Thyroid gland (tissue), 4 donors: ENCODE measurements at places on chromosomes 6 and 20. TPM values are rescaled to one million over a fixed set of nuclear protein-coding genes. Genes with fewer than 3 reads are reported as not detected.

- H3K27ac ChIP-seq: peak overlapping the region; percentile 19
- no peaks in the 10 kb centered on the region for H3K27me3 ChIP-seq
- peak; percentile 45 for DNase-seq
- H3K36me3 ChIP-seq: no peaks in the 10 kb centered on the region
- H3K4me1 ChIP-seq: peaks cover 14% of the 10 kb centered on the region
- H3K4me3 ChIP-seq: no peak overlapping the region
These were observed 102.3 kb downstream of the ARHGAP18 start for GRCh38 chr6:129607581-129608186.

DNA sequence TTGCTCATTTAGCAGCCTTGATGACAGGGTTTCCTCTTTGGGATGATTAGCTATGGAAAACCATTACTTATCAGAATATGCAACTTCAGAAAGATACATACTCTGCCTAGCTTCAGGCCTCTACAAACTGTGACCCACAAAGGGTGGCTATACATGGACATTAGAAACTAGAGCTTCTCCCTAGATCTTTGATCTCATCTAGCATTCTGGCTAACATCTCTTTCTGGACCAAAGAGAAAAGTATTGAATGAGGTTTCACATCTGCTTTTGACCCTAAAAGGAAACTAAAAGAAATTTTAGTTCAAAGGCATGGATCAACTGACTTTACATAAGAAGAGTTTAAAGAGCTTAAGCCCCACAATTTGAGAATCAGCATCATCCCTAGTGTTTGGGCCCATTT lies 12.4 kb upstream of the HMGN3 start:
- no peak overlapping the region for H3K4me3 ChIP-seq
- no peak overlapping the region for H3K27ac ChIP-seq
- no peaks in the 10 kb centered on the region for H3K4me1 ChIP-seq
- DNase-seq: no peak
- no peaks in the 10 kb centered on the region for H3K36me3 ChIP-seq
- H3K27me3 ChIP-seq: no peaks in the 10 kb centered on the region

The KPNA5 gene
- 24.7 TPM for total RNA-seq

GRCh38 chr20:33658929-33659328 lies 3.2 kb upstream of the C20orf144 start:
- peaks cover 12% of the 10 kb centered on the region for H3K36me3 ChIP-seq
- H3K4me1 ChIP-seq: peaks cover 4% of the 10 kb centered on the region
- DNase-seq: no peak
- no peaks in the 10 kb centered on the region for H3K27me3 ChIP-seq
- no peak overlapping the region for H3K27ac ChIP-seq

- no peaks in the 10 kb centered on the region for H3K36me3 ChIP-seq
- no peaks in the 10 kb centered on the region for H3K4me1 ChIP-seq
- H3K27ac ChIP-seq: no peak overlapping the region
- H3K4me3 ChIP-seq: no peak overlapping the region
- no peak for DNase-seq
These were observed 32.4 kb downstream of the MDGA1 start for GRCh38 chr6:37665304-37665703.

- no peak overlapping the region for H3K27ac ChIP-seq
- H3K36me3 ChIP-seq: no peaks in the 10 kb centered on the region
- H3K27me3 ChIP-seq: no peaks in the 10 kb centered on the region
- no peak for DNase-seq
- H3K4me3 ChIP-seq: no peak overlapping the region
- H3K4me1 ChIP-seq: no peaks in the 10 kb centered on the region
These were observed 110.8 kb downstream of the ERMARD start for GRCh38 chr6:169862043-169862891.

The ERVFRD-1 gene
- not detected for total RNA-seq

DNA sequence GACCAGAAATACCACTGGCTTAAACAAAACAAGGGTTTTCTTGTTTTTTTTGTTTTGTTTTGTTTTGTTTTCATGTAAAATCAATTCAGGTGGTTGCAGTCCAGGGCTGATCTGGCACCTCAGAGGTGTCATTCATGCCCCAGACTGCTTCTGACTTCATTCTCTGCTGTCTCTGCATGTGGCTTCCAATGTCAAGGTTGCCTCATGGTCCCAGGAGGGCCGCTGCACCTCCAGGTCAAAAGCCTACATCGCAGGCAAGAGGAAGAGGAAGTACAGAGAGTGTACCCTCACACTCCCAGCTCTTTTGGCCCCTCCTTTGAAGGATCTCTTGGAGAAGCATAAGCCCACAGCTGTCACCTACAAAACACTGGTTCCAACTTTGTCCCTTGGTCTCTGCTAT lies 1.4 kb upstream of the BTN3A1 start:
- DNase-seq: no peak
- H3K4me3 ChIP-seq: no peak overlapping the region
- H3K27me3 ChIP-seq: no peaks in the 10 kb centered on the region
- H3K4me1 ChIP-seq: peaks cover 11% of the 10 kb centered on the region

GRCh38 chr20:19649041-19649440 lies 109.0 kb upstream of the RIN2 start:
- no peak for DNase-seq
- no peak overlapping the region for H3K27ac ChIP-seq
- no peaks in the 10 kb centered on the region for H3K27me3 ChIP-seq
- no peaks in the 10 kb centered on the region for H3K36me3 ChIP-seq

DNA sequence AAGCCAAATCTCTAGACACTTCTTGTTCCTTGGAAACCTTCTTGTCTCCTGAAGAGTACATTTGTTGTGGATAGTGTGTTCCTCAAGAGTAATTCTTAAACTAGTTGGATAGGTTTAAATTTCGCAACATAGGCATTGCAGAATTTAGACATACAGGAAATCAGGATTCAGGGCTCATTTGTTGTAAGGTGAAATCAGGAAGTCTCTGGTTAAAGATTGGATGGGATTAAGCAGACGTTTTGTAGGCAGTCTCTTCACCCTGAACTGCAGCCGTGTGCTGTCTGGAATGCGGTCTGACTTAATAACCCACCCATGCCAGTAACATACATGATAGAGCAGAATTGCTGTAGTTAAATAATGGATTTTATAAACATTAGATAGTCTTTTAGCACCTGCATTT lies 21.7 kb downstream of the HIVEP1 start:
- H3K27ac ChIP-seq: no peak overlapping the region
- H3K4me1 ChIP-seq: peaks cover 13% of the 10 kb centered on the region
- no peak for DNase-seq
- no peaks in the 10 kb centered on the region for H3K27me3 ChIP-seq
- no peak overlapping the region for H3K4me3 ChIP-seq

DNA sequence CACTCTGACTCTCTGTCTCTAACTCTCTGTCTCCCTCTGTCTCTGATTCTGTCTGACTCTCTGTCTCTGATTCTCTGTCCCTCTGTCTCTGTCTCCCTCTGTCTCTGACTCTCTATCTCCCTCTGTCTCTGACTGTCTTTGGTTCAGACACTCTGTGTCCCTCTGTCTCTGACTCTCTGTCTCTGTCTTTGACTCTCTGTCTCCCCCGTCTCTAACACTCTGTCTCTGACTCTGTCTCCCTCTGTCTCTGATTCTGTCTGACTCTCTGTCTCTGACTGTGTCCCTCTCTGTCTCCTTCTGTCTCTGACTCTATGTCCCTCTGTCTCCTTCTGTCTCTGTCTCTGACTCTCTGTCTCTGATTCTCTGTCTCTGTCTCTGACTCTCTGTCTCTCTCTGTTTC lies 21.7 kb upstream of the NOL4L start:
- DNase-seq: no peak
- H3K4me3 ChIP-seq: no peak overlapping the region
- H3K27me3 ChIP-seq: no peaks in the 10 kb centered on the region
- no peaks in the 10 kb centered on the region for H3K4me1 ChIP-seq
- H3K27ac ChIP-seq: no peak overlapping the region

The IRAK1BP1 gene
- 13.5 TPM for total RNA-seq

DNA sequence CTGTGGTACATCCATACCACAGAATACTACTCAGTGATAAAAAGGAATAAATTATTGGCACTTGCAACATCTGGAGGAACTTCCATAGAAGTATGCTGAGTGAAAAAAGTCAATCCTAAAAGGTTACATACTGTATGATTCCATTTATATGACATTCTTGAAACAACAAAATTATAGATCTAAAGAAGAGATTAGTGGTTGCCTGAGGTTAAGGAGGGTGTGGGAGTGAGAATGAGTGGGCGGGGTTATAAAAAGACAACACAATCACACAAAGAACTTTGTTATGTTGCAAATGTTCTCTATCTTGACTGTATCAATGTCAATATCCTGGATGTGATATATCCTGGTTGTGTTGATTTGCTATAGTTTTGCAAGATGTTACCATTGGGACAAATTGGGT lies 21.2 kb downstream of the SNRPB start:
- H3K27ac ChIP-seq: no peak overlapping the region
- H3K27me3 ChIP-seq: no peaks in the 10 kb centered on the region
- H3K36me3 ChIP-seq: no peaks in the 10 kb centered on the region
- H3K4me3 ChIP-seq: no peak overlapping the region

- no peaks in the 10 kb centered on the region for H3K36me3 ChIP-seq
- peaks cover 62% of the 10 kb centered on the region for H3K4me1 ChIP-seq
- DNase-seq: peak; percentile 33
These were observed 23.7 kb downstream of the ADGRF5 start for GRCh38 chr6:46898006-46898405.

- no peak for DNase-seq
- peaks cover 44% of the 10 kb centered on the region for H3K4me1 ChIP-seq
- H3K36me3 ChIP-seq: no peaks in the 10 kb centered on the region
- H3K4me3 ChIP-seq: no peak overlapping the region
- no peaks in the 10 kb centered on the region for H3K27me3 ChIP-seq
- peak overlapping the region; percentile 29 for H3K27ac ChIP-seq
These were observed 73.1 kb downstream of the NCOA3 start for GRCh38 chr20:47574616-47575364.

DNA sequence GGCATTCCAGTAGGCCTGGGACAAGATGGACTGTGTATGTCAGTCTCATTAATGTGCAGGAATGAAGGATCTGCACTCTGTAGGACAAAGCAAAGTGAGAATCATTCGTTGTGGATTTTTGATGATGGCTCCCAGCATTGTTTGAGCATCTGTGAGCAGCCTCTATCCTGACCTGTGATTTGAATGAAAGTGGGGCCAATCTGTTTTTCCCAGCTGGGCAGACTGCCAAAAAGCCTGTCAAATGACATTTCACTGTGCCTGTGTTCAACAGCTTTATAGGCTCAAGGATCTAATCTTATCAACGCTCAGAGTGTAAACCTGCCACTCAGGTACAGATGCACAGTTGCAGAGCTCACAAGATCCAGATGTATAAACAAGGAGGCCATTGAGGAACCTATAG lies 86.7 kb upstream of the SYNDIG1 start:
- no peaks in the 10 kb centered on the region for H3K27me3 ChIP-seq
- H3K4me3 ChIP-seq: no peak overlapping the region
- no peak for DNase-seq
- no peaks in the 10 kb centered on the region for H3K36me3 ChIP-seq
- no peak overlapping the region for H3K27ac ChIP-seq
- no peaks in the 10 kb centered on the region for H3K4me1 ChIP-seq

The THBD gene
- total RNA-seq: 30.4 TPM

The UCKL1 gene
- total RNA-seq: 21.6 TPM

- H3K27ac ChIP-seq: no peak overlapping the region
- H3K4me3 ChIP-seq: no peak overlapping the region
- no peak for DNase-seq
- H3K27me3 ChIP-seq: no peaks in the 10 kb centered on the region
- H3K4me1 ChIP-seq: peaks cover 5% of the 10 kb centered on the region
- no peaks in the 10 kb centered on the region for H3K36me3 ChIP-seq
These were observed 11.7 kb downstream of the ZBTB46 start for GRCh38 chr20:63819224-63819921.

GRCh38 chr20:60052322-60052721 lies 94.1 kb downstream of the CDH26 start:
- DNase-seq: no peak
- H3K27ac ChIP-seq: no peak overlapping the region
- no peak overlapping the region for H3K4me3 ChIP-seq
- no peaks in the 10 kb centered on the region for H3K27me3 ChIP-seq
- no peaks in the 10 kb centered on the region for H3K36me3 ChIP-seq
- no peaks in the 10 kb centered on the region for H3K4me1 ChIP-seq

The NRSN2 gene
- total RNA-seq: 29.8 TPM

- peak; percentile 63 for DNase-seq
- no peak overlapping the region for H3K27ac ChIP-seq
- no peaks in the 10 kb centered on the region for H3K4me1 ChIP-seq
- H3K36me3 ChIP-seq: no peaks in the 10 kb centered on the region
- no peaks in the 10 kb centered on the region for H3K27me3 ChIP-seq
- H3K4me3 ChIP-seq: no peak overlapping the region
These were observed 55.1 kb upstream of the CEP162 start for GRCh38 chr6:84282550-84282949.

The ZC2HC1B gene
- not detected for total RNA-seq

GRCh38 chr6:35154262-35154661 lies 13.1 kb upstream of the TCP11 start:
- H3K4me3 ChIP-seq: no peak overlapping the region
- peaks cover 11% of the 10 kb centered on the region for H3K4me1 ChIP-seq
- H3K27ac ChIP-seq: no peak overlapping the region
- DNase-seq: no peak
- no peaks in the 10 kb centered on the region for H3K27me3 ChIP-seq

- H3K27me3 ChIP-seq: no peaks in the 10 kb centered on the region
- peaks cover 8% of the 10 kb centered on the region for H3K4me1 ChIP-seq
- no peak overlapping the region for H3K27ac ChIP-seq
- H3K36me3 ChIP-seq: no peaks in the 10 kb centered on the region
These were observed 121.0 kb downstream of the UST start for GRCh38 chr6:148867862-148868261.

- H3K4me1 ChIP-seq: no peaks in the 10 kb centered on the region
- no peak overlapping the region for H3K4me3 ChIP-seq
- H3K27ac ChIP-seq: no peak overlapping the region
- no peaks in the 10 kb centered on the region for H3K27me3 ChIP-seq
- no peak for DNase-seq
- peaks cover 4% of the 10 kb centered on the region for H3K36me3 ChIP-seq
These were observed 11.0 kb downstream of the PGM3 start for GRCh38 chr6:83182114-83182513.

DNA sequence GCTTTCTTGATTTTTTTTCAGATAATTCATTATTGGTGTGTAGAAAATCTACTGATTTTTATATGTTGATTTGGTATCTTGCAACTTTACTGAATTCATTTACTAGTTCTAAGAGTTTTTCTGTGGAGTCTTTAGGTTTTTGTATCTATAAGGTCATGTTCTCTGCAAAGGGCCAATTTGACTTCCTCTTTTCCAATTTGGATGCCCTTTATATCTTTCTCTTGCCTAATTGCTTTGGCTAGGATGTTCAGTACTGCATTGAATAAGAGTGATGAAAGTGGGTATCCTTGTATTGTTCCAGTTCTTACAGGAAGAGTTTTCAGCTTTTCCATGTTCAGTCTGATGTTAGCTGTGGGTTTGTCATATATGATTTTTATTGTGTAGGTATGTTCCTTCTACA lies 14.4 kb upstream of the NKX2-4 start:
- H3K27ac ChIP-seq: no peak overlapping the region
- H3K4me3 ChIP-seq: no peak overlapping the region
- no peaks in the 10 kb centered on the region for H3K36me3 ChIP-seq
- H3K4me1 ChIP-seq: no peaks in the 10 kb centered on the region
